ENCODE measurements at places on chromosomes 2 and 18.

DNA sequence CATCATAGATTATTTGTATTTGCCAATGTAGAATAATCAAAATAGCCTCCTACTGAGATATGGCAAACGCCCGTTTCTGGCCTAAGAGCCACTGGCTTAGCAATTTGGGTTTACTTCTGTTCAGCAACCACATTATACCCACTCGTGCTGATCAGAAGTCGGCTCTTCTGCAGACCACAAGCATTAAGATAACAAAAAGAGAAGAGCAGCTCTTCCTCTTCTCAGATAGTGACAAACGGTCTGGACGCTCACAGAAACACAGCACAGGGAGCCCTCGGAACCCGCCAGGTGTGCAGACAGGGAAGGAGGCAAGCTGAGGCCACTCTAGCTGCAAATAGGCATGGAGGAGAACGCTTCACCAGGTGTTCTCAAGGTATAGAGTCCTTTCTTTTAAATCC is 164.0 kb downstream of the HDAC4 start:
- no peak for DNase-seq

DNA sequence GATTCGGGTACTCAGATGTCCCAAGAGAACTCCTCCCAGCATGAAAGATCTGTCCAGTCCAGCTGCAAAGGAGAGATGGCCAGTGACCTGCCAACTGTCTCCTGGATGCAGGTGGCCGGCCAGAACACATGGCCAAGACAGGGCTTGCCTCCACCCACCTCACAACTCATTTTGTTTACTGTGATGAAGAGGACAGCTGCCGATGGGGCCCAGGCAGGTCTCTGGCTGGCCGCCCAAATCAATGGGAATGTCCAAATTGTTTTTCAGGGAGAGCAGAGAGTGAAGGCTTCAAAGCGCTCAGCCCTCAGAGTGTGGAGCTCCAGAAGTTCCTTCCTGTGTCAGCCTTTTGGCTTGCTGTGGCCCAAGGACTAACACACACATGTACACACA is 41.9 kb downstream of the FOSL2 start:
- no peak for DNase-seq

- DNase-seq = no peak
Measured at GRCh38 chr2:48900321-48901014, 144.9 kb upstream of the LHCGR start.

DNA sequence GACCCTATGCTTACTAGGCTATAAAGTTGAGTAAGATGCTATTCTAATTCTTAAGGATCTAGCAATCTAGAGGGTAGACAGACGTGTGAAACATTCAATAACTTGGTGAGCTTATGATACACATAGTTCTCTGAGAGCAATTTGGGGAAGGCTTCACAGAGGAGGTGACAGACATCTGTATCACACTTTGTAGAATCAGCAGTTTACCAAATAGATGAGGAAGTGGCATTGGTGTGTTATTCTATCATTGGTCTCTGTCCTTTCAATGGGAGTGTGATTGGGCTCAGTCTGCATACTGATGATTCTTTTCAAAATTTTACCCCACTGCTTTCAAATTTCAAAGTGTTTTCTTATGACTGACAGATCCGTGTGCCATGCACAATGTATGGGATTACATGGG is 47.0 kb upstream of the TMEM178A start:
- no peak for DNase-seq

DNA sequence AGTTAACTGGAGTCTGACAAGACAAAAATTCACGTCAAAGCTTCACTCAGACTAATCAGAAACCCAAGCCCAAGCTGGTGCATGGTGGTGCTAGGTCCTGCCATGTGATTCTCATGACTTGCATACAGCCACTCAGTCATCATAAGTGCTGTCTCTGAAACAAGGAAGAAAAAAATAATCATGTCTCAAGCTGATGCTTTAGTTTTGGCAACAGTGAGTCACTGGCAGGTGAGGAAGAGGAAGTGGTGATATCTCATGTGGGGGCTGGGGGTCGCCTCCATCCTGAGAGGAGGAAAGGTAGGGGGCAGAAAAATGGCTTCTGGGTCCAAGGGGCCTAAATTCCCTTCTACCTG is 136.3 kb downstream of the TMEM163 start:
- DNase-seq = no peak

DNA sequence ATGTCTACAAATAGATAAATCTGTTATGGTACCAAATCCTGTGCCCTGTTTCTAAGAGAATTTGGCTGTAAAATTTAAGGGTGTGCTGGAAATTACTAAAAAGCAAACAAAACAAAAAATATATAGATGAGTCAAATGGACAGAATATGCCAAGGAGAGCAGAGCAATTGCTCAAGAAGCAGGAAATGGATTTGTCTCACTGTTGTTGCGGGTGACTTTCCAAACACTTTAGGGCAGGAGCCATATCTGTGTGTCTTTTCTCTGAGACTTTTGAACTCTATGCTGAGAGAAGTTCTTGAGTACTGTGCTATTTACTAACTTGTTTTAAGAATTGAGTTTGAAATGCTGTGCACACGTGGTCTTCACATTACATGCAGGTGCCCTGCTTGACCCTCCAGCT is 221.7 kb downstream of the PHLPP1 start:
- DNase-seq = no peak

DNA sequence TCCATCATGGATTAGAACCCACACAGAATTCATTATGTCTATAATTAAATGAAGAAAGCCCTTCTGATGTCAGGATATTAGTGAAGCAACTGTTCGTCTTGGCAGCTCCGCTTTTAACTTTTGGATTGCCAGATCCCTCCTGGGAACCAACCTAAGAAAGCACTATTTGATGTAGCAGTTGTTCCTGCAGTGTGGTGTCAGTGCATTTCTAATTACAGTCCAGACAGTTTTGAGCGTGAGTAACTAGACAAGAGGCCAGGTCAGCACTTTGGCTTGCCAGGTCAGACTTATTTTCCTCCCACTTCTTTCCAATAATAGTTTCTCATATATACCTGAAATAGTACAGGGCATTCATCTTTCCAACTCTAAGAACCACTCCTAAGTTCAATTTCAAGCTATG is 13.8 kb downstream of the NRXN1 start:
- no peak for DNase-seq
